ENCODE measurements at places on chromosomes 2 and 18.

DNA sequence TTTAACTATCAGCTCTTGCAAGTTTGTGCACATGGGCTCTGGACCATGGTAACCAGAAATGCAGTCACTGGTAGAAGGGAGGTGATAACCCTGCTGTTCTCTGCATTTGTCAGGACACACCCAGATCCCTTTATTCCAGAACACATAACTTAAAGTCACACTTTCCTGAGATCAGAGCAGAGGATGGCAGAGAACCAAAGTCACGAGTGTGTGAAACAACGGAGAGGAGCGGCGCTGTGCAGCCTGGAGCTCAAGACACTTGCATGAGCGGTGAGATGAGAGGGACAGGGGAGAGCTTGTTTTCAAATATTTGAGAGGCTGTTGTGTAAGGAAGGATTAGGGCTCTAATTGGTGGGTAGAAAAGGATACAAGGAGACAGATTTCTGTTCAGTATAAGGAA is 43.3 kb upstream of the AAK1 start:
- DNase-seq: no peak

DNA sequence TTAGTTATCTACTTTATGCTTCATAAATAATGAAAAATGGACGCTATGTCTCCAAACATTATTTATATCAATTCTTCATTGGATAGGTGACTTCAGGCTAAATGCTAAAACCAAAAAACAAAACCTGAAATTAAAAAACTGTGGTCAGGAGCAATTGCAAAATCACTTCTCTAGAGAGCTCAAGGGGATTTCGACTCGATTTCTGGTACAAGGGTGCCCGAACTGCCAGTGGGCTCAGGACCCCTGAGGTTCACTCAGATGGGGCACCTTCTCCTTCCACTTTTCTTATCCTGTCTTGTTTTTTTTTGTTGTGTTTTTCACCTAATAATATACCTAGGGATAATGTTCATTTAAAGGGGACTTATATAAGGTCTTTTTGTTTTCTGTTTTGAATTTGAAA is 65.8 kb upstream of the CELF4 start:
- no peak for DNase-seq

- no peak for DNase-seq
Observed at GRCh38 chr2:164243315-164243714, 378.0 kb downstream of the GRB14 start.

GRCh38 chr2:196836440-196836839 is 27.3 kb upstream of the C2orf66 start:
- no peak for DNase-seq

- no peak for DNase-seq
Observed at GRCh38 chr18:23879544-23879943, 135.0 kb upstream of the TTC39C start.
